ENCODE measurements at places on chromosomes 7 and 10. TPM values are rescaled to one million over a fixed set of nuclear protein-coding genes. Genes with fewer than 3 reads are reported as not detected.

DNA sequence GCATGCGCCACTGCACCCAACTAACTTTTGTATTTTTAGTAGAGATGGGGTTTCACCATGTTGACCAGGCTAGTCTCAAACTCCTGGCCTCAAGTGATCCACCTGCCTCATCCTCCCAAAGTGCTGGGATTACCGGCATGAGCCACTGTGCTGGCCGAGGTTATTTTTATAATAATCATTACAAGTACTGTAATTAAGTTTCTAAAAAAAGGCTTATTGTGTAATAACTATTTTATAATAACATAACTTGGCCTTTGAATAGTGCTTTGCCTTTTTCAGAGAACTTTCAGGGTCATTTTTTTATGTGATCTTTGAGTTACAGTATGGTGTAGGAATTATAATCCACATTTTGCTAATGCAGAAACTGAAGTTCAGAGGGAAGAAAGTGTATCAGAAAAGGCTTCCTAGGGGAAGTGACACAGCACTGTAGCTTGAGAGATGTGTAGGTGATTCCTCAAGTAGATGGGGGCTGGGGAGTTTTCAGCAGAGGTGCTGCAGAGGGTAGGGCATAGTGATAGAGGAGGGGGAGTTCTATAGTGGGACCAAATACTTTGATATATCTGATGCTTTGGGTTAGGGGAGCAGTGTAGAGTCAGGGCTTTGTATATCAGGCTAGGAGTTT, 9.2 kb upstream of the SYPL1 start:
- no peak for DNase-seq
- H3K36me3 ChIP-seq = no peaks in the 10 kb centered on the region
- no peak overlapping the region for H3K4me3 ChIP-seq
- peaks cover 8% of the 10 kb centered on the region for H3K4me1 ChIP-seq

DNA sequence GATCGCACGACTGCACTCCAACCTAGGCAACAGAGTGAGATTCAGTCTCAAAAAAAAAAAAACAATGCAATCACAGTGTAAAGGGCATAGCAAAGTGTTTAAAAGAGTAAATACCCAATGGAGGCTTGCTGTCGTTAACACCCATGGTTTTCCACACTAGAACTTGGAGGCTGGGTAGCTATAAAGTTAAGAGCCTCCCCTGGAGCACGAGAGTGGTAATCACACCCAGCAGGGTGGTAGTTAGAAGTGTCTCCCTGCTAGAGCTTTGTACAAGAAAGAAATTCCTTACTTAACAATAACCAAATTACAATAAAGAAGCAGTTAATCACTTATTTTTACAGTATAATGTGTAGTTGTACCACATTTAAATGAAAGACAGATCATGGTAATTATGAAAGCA, 1078.9 kb downstream of the NRG3 start:
- no peak overlapping the region for H3K4me3 ChIP-seq
- no peaks in the 10 kb centered on the region for H3K27me3 ChIP-seq
- no peaks in the 10 kb centered on the region for H3K4me1 ChIP-seq
- H3K36me3 ChIP-seq = no peaks in the 10 kb centered on the region

DNA sequence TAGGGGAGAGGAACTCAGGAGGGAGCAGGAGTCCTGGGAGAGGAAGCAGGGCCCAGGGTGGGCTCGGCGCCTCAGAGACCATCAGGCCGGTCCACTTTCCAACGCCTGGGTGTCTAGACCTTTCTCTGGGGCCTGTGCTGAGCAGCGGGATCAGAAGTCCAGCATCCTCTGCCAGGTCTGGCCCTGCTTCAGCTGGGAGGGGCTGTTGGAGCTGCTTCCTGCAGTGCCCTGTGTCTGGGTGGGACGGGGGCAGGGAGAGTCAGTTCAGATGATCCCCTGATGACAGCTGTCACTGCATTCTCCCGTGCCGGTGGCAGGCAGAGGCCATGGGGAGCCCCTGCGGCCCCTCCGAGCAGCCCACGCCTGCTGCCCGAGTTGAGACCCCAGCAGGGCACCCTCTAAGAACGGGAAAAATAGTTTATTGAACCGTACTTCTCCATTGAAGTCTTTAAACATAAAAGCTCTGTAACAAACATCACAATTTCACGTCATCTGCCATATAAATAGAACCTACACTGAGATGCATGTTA, 23.3 kb downstream of the AP5Z1 start:
- H3K4me3 ChIP-seq = no peak overlapping the region
- H3K36me3 ChIP-seq = peaks cover 4% of the 10 kb centered on the region
- H3K4me1 ChIP-seq = peaks cover 2% of the 10 kb centered on the region

- DNase-seq = no peak
- no peaks in the 10 kb centered on the region for H3K36me3 ChIP-seq
- no peak overlapping the region for H3K27ac ChIP-seq
- no peak overlapping the region for H3K4me3 ChIP-seq
- peaks cover 5% of the 10 kb centered on the region for H3K27me3 ChIP-seq
Measured at GRCh38 chr7:151982806-151983205, 26.6 kb downstream of the GALNTL5 start.

GRCh38 chr10:95664543-95664942, 8.0 kb upstream of the ALDH18A1 start:
- H3K27ac ChIP-seq = no peak overlapping the region
- H3K27me3 ChIP-seq = no peaks in the 10 kb centered on the region
- H3K36me3 ChIP-seq = peaks cover 15% of the 10 kb centered on the region
- H3K4me3 ChIP-seq = no peak overlapping the region
- DNase-seq = no peak

Gene FRMD4A
- 0.09 TPM for total RNA-seq

Gene DNAJC1
- total RNA-seq = 32.5 TPM

Gene DENND2A
- total RNA-seq = not detected

Gene NUTM2B
- total RNA-seq = 1.3 TPM

Gene ACSM6
- not detected for total RNA-seq

Gene SLC26A3
- total RNA-seq = not detected

All from activated CD8-positive, alpha-beta memory T cell treated with anti-CD3 and anti-CD28 coated beads, Interleukin-2, amount 10 ng/mL, durations not matched to agents 7 days and 5 days (primary cell).